Adrenal gland (tissue), 19 donors: ENCODE measurements at places on chromosomes 7 and 10.

DNA sequence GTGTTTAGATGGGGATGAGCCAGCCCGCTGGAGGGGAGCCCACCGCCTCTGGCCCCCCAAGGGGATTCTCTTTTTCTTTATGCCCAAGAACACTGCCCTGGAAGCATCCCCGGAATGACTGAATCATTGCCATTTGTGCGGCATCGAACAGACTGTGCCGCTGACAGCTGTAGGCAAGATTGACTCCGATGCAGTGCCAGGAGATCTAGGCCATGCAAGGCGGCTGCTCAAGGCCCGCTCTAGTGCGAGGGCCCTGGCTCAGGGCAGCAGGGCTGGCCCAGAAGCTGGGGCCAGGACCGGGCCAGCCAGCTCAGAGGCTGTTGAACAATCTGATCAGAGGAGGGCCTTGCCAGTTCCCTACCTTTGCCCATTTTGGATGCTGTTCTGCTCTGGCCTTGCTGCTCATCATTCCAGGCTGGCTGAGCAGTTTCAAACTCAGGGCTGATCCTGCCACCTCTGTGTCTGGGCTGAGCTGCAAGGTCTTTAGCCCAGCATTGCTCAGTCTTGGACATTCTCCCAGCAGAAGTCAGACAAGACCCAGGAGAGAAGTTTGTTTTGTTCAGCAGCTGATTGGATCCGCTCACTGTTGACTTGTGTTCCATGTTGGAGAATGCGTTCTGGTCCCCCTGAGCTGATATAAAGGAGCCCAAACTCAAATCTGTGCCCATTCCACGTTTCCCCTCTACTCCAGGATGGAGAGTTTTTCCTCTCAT lies 485.3 kb upstream of the GALNT17 start:
- DNase-seq, result no peak
- no peaks in the 10 kb centered on the region for H3K4me1 ChIP-seq
- H3K27ac ChIP-seq, result no peak overlapping the region
- H3K4me3 ChIP-seq, result no peak overlapping the region
- no peaks in the 10 kb centered on the region for H3K36me3 ChIP-seq

DNA sequence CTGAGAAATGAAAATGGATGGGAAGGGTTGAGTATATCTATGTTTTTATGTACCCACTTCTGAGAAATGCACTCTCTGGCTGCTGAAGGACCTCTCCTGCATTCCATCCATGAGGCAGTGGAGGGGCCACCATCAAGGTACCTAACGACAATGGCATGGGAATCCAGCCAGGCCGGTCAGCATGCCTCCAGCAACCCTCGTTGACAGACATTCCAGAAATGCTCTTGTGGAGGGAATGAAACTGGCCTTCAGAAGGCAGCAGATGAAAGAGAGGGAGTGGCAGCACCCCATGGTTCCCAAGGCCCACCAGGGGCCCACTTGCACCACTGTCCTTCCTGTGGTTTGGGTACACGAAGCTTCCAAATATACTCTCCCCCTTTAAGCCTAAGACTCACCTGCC lies 269.0 kb downstream of the ARHGAP12 start:
- H3K27me3 ChIP-seq, result no peaks in the 10 kb centered on the region
- no peak overlapping the region for H3K4me3 ChIP-seq
- DNase-seq, result no peak
- H3K4me1 ChIP-seq, result no peaks in the 10 kb centered on the region
- no peaks in the 10 kb centered on the region for H3K36me3 ChIP-seq

DNA sequence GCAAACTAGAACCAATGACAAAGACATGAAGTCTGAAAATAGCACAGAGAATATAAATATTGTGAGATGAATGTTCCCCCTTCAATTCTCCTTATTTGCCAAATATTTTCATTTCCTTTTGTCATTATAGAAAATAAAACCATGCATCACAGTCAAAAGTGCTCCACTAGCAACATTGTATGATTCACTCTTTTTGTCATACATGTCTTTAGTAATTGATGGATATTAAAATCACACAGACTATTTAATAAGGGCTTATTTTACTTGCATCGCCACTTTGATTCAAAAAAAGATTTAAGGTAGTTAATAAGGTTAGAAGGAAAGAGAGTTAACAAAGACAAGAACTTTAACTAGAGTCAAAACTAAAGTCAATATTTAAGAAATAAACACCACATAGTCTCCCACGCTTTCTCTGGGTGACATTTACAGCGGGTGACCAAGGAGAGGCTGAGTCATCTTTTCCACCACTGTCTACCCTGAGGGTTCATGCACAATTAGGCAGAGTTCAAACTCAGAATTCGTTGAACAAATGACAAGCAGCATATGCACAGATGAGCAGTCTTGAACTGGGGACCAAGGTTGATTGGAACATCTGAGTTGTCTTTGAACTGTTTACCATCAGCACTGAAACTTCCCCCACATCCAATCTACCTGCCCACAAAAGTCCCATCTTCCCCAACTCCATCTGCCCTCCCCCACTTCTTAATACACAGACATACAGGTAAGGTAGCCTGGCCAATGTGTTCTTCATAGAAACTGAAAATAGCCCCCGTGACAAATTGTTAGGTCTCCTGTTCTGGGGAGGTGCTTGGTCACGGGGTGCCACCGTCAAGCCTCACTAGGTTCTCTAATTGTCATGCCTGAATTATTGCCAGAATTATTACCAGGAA lies 42.5 kb downstream of the C7orf25 start:
- DNase-seq, result no peak
- H3K27me3 ChIP-seq, result no peaks in the 10 kb centered on the region
- no peak overlapping the region for H3K27ac ChIP-seq
- no peak overlapping the region for H3K4me3 ChIP-seq
- peaks cover 10% of the 10 kb centered on the region for H3K4me1 ChIP-seq

DNA sequence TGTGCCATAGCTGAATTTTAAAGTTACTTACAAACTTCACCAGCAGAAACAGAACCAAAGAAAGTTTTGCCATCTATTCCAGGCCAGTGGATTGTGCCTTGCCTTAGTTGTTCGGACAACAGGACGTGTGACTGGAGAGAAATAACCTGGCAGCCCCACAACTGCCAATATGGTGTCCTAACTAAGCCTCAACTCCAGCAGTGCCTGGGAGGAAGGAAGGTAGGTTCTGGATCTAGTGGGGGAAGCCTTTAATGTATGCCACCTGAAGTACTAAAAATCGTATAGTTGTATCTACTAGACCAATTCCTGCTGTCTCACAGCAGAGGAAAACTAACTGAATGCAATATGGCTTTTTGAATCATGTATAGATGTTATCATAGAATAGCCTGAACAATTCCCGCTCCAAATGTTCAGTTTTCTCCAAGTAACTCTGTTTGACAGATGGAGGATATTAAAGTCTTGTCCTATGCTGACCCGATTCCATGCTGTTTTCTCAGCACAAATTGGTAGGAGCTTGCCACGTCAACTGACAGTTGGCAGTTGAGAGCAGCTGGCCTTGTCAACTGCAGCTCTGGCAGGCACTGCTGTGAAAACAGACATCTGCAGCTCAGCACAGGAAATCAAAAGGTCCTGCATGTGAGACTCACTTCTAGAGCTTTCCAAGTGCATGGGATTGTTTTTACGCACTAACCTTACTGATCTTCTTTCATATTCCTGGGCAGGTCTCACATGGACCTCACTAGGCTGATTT lies 84.5 kb upstream of the WNT16 start:
- no peaks in the 10 kb centered on the region for H3K27me3 ChIP-seq
- no peaks in the 10 kb centered on the region for H3K4me1 ChIP-seq
- DNase-seq, result no peak
- no peak overlapping the region for H3K4me3 ChIP-seq

DNA sequence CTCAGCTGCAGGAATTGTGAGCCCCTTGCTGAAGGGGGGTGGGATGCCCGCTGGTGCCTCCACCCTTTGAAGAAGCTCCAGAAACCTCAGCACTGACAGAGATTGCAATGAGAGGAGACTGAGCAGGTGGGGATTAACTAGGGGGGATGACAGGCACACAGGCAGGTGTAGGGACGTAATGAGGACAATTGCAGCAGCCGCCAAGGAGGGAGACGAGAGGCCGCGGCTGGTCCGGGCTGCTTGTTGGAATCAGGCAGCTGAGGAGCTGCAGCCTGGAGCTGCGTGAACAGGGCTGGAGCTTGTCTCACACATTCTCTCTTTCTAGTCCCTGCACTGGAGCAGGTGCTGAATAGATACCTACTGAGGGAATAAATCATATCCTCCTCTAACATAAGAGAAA lies 122.0 kb upstream of the TCERG1L start:
- no peak for DNase-seq
- no peaks in the 10 kb centered on the region for H3K36me3 ChIP-seq
- peaks cover 11% of the 10 kb centered on the region for H3K4me1 ChIP-seq
- no peak overlapping the region for H3K4me3 ChIP-seq
- H3K27ac ChIP-seq, result no peak overlapping the region
- no peaks in the 10 kb centered on the region for H3K27me3 ChIP-seq

DNA sequence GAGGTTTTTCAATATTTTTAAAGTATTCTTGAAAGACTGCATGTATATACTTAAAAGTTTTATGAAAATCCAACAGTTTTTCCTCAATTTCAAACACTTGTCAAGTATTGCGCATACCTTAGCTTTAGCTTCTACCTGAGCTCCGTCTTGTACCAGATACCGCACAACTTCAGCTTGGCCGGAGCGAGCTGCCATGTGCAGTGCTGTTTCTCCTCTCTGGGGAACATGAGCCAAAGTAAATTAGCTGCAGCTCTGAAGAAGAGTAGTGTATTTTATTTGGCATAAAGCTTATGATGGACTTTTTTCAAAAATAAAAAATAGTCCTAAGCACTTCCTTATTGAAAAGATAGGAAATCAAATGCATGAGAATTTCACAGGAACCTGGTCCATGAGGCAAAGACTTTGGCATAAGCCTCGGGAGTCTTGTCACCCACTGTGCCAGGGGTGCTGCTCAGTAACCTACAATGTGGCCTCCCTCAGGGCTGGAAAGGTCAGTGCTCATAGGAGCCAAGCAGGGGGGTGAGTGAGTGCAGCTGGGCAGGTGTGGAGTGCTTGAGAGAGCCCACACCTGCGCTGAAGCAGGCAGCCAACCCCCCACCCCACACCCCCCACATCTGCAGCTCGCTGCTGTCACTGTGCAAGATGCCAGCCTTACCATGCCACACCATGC lies 189.5 kb downstream of the ANK3 start:
- H3K4me1 ChIP-seq, result no peaks in the 10 kb centered on the region
- H3K27ac ChIP-seq, result no peak overlapping the region
- H3K4me3 ChIP-seq, result no peak overlapping the region
- DNase-seq, result no peak
- H3K36me3 ChIP-seq, result no peaks in the 10 kb centered on the region

DNA sequence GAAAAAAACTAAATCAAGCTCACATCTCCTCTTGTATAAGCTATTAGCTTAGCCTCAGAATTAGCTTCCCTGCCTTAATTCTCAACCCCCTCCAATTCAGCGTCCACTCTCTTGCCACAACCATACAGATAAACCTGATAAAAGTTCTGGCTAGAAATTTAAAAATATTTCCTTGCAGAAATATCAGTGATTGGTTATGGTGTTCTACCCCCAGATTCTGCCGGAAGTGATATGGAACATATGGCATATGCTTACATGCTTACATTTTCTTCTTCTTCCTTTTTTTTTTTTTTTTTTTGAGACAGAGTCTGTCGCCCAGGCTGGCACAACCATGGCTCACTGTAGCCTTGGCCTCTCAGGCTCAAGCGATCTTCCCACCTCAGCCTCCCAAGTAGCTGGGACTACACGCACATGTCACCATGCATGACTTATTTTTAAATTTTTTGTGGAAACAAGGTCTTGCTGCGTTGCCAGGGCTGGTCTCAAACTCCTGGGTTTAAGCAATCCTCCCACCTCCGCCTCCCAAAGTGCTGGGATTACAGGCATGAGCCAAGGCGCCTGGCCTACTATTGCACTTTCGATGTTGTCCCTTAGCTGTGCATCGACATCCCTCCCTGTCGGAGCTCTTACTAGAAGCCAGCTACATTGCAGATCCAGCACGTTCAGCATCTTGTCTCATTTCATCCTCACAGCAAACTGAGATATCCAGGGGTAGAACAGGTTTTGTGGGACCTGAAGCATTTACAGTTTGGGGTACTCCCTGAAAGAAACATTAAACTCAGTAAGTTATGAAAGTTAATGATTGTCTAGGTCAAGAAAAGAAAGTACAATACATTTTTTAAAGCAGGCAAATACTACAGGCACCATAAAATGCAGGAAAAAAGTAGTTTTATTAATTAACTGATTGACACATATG lies 205.6 kb upstream of the TCF7L2 start:
- no peaks in the 10 kb centered on the region for H3K36me3 ChIP-seq
- H3K27me3 ChIP-seq, result no peaks in the 10 kb centered on the region
- H3K4me1 ChIP-seq, result no peaks in the 10 kb centered on the region
- DNase-seq, result no peak

GRCh38 chr10:121527690-121528089 lies 70.6 kb downstream of the FGFR2 start:
- H3K27ac ChIP-seq, result no peak overlapping the region
- H3K4me3 ChIP-seq, result no peak overlapping the region
- H3K4me1 ChIP-seq, result no peaks in the 10 kb centered on the region
- H3K27me3 ChIP-seq, result no peaks in the 10 kb centered on the region

GRCh38 chr7:69399401-69399800 lies 198.9 kb upstream of the AUTS2 start:
- DNase-seq, result peak; percentile 39
- H3K4me3 ChIP-seq, result no peak overlapping the region
- no peaks in the 10 kb centered on the region for H3K36me3 ChIP-seq
